ENCODE measurements at places on chromosomes 4 and X.
A peak's percentile ranks its signal among the peaks of the same experiment; 100 is the strongest.

DNA sequence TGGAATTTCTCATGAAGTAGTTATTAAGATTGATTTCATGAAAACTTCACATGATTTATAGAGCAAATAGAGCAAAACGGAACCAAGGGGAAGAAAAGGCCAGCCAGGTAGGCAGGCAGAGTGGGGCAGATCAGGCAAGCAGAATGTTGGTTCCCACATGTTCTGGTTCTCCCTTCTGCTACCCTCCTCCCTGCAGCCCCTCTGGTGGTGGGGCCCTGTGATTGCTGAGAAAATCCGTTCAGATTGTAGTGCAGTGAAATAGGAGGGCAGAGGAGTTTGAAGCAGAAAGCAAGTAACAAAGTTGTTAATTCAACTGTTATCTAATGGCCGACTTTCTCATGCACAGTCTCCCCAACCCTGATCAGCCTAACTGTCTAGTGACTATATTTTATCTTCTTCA is 185.3 kb downstream of the MID1IP1 start:
- no peak for DNase-seq

DNA sequence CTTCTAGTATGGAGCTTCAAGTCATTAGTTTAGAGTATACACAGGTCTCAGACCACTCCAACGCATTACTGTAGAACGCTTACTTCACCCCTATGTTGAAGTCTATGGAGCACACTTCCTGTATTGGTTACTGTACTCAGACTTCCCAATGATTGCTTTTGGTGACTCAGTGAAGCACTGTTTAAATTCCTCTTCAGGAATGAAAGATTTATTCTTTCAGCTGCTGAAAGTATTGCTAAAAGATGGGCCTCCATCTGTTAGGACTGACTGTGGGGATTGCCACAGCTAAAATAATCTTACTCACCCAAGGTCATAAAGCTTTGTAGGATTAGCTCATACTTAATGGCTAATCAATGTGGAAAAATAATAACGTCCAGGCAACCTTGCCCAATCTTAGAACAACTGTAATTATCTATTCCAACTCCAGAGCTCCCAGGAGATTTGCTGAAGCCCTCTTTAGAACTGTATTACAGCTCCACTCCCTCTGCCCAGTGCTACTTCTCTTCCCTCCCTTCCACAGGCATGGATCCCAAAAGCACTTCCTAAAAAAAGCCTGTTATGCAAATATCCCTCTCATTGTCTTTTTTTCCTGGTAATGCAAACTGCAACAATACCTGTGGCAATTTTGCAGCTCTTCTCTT is 281.9 kb upstream of the HS3ST1 start:
- no peak for DNase-seq

DNA sequence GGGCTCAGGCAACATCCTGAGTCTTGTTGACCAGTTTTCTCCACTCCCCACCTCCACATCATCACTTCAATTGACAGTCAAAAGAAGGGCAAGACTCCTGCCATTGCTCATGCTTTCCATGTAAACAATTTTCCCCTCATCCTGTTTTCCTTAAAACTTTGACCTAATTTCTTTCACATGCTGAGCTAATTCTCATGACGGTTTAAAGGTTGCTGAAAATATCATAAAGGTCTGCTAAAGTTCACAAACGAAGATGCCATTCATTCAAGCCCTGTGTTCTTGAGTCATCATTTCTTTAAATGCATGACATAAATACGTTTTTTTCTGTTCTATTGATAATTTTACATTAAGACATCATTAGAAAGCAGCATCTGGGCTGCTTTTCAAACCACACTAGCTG is 353.9 kb downstream of the NKX6-1 start:
- DNase-seq, result no peak

DNA sequence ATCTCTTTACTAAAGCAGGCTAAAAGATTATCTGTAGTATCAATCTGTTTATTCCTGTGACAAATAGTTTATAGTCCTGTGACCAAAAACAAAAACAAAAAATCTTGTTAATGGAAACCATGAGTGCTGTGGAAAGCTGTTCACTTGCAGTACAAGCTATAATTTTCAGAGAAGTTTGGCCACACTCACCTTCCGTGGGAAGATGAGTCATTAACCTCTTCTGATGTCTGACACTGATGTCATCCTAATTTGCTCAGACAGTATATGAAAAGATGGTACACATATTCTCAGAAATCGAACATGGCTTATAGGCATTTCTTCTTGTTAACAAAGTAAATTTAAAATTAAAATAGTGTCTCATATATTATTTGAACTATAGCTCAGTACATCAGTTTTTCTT is 19.9 kb upstream of the ENPP6 start:
- DNase-seq, result no peak

DNA sequence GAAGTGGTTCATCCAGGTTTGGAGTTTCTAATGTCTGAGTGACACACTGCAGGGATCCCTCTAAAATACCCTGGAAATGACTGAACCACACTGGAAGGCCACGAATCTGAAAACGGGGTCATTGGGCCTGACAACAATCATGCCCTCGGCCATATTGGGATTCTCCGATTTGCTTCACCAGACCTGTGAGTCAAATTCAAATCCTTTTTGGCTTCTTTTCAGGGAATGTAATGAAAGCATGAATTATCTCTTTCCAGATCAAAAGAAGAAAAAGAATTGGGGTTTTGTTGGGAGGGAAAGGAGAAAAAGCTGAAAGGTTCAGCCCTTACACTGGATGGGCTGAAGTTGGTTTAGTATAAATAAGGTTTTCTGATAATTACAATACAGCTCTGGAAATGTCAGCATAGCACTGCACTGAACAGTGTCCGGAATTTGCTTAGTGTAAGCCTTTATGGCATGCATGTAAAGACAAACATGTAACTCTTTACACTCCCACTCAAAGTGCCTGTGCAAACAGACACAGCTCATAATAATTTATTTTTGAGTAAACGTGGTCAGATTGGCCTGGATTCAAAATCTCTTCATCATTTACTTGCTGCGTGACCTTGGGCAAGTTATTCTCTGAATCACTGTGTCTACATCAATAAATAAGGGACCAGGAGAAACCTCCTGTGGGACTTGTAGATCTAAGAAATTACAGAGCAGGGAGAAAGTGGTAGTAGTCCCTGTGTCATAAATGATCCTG is 21.4 kb downstream of the CT47C1 start:
- DNase-seq, result no peak

- no peak for DNase-seq
Observed at GRCh38 chrX:41921492-41922430, 1.6 kb downstream of the CASK start.

- DNase-seq, result no peak
Observed at GRCh38 chrX:45774961-45775360, 574.3 kb upstream of the DIPK2B start.

DNA sequence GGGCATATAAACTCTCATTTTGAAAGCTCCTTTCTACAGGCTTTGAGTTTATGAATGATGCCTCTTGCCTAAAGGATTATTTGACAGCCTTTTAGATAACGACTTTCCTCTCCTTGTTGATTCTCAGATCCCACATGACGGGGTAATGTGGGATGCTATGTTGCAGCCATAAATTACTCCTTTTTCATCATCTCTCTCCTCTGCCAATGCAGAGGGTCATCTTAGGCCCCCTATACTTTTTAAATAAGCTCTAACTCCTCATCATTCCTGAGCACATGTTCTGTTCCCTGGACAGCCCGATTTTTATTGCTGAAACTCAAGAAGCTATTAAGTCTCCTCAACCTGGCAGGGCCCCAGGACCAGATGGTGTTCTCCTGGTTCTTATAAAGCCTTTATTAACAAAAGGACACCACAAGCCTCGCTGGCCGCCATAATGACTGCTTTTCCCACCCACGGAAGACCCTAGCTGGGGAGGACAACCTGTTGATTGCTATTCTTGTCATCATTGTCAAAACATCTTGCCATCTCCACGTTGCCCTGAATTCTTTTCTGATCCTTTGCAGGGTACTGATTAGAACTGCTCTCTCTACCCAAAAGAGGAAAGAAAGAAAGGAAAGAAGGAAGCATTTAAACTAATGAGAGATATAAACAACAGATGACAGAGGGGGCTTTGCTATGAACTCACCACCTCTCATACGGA is 150.7 kb downstream of the DHX15 start:
- no peak for DNase-seq

- DNase-seq, result no peak
Observed at GRCh38 chr4:54255881-54256280, 26.8 kb downstream of the PDGFRA start.

- DNase-seq, result peak; percentile 67
Observed at GRCh38 chr4:19195696-19196095, 1056.0 kb upstream of the SLIT2 start.

GRCh38 chrX:47817421-47817820 is 19.3 kb upstream of the ZNF81 start:
- no peak for DNase-seq

GRCh38 chrX:63930140-63930539 is 145.1 kb upstream of the ARHGEF9 start:
- DNase-seq, result no peak

DNA sequence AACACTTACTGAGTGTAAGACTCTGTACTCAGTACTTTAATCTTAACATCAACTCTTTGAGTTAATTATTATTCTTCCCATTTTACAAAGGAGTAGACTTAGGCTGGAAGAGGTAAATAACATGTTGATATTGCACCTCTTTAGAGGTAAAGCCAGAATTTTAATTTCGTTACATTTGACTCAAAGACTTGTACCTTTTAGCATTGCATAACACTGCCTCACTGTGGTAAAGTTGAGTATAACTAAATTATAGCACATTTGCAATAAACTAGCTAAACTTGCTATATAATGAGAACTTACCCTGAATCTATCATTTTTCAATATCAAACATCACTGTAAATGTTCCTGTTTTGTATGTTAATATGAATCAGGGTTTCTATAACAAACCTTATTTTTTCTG is 218.5 kb downstream of the PRR32 start:
- DNase-seq, result no peak

DNA sequence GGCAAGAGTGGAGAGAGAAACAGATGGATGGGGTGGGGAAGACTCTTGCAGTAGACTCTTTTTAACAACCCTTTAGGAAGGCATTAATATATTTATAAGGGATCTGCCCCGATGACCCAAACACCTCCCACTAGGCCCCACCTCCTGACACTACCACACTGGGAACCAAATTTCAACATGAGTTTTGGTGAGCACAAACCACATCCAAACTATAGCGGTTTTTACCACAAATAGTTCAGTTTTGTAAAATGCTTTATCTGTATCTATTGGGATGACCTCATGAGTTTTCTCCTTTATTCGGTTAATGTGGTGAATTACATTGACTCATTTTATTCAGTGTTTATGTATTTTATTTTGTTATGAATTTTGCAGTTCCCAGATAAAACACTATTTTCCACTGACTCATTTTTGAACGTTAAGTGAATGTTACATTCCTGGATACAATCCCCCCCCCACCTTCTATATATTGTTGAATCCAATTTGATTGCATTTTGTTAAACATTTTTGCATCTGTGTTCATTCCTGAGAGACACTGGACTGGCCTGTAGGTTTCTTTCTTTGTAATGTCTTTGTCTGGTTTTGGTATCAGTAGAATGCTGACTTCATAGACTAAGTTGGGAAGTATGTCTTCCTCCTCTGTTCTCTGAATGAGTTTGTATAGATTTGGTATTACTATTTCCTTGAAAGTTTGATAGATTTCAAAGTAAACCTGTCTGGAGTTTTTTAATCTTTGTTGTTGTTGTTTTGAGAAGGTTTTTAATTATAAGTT is 13.9 kb upstream of the CPLX1 start:
- DNase-seq, result no peak

DNA sequence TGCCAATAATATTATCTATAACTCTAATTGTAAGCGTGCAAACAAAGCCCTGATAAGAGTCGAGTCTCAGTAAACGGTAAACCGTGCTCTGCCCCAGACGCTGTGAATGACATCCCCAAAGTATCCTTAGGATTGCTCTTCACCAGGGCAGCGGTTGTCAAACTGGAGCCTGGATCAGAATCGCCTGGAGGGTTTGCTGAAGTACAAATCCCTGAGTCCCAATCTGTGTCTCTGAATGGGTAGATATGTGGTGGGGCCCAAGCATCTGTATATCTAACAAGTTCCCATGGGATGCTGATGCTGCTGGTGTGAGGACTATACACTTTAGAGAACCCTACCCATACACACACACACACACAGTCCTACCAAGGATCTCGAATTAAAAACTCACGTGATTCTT is 813 bp upstream of the APBB2 start:
- no peak for DNase-seq

DNA sequence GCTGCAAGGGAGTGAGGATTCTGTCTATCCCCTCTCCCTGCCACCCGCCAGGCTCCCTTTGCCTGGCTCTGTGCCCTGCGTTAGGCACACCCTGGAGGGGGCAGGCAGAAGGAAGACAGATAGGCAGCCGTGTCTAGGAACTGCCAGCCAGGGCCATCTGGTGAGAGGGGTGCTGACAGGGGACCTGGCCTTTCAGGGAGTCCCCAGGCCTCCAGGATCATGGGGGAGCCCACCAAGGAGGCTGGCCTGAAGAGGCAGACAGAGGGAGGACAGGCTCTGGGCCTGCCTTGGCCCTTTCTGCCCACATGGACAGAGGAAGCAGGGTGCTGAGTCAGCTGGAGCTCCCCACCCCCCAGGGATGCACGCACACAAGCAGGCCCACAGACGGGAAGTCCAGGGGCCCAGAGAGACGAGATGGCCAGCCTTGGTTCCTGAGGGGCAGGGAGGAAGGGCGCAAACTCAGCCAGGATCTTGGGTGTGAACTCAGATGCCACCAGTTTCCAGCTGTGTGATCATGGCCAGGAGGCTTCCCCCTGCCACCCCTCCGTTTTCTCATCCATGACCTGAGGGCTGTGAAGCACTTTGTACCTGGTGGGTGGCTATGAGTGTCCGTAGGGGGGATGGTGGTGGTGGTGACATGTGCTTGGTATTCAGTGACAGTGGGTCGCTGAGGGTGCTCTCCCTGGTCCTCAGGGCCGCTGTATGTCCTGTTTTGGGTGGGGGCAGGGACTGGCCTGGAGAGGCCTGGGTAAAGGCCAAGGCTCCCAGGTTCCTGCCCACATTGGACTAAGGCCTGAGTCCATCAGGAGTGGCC is 1.8 kb downstream of the SH3BP2 start:
- DNase-seq, result peak; percentile 58

DNA sequence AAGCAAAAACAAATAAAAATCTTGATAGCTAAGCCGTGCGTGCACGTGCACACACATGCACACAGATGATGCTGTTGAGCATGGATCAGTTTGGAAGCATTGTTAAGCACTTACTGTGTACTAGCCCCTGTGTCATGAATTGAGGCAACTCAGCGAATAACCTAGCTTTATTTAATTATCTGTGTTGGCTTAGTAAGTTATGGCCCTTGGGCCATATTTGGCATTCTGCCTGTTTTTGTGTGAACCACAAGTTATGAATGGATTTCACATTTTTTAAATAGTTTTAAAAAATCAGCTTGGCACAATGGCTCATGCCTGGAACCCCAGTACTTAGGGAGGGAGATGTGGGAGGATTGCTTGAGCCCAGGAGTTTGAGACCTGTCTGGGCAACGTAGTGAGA is 113.6 kb upstream of the CBLL2 start:
- no peak for DNase-seq

- DNase-seq, result no peak
Observed at GRCh38 chrX:30593440-30594200, 16.1 kb upstream of the TASL start.

GRCh38 chrX:131840799-131841495 is 182.2 kb upstream of the STK26 start:
- no peak for DNase-seq

GRCh38 chr4:6023731-6024130 is 5.5 kb upstream of the C4orf50 start:
- DNase-seq, result no peak

All from islet precursor cell (in vitro differentiated cells).